Amygdala (tissue), 56 donors: ENCODE measurements at places on chromosomes 2 and 18.

DNA sequence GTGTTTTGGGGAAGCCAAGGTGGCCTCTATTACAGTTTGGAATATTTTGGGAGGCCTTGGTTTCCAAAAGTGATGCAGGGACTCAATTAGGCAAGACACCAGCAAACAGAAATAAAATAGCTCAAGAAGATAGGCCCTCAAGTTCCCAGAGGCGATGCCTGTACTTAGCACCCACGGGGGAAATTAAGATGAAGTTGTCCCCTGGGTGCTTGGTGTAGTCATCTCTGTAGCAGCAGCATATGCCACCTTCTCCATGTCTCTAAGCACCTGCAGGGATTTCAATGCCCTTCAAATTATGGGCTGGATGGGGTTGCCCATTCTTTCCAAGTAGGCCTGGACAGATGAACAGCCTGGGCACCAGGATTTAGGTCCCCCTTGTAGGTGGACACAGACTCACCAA is 185.0 kb downstream of the CTIF start:
- DNase-seq: no peak

DNA sequence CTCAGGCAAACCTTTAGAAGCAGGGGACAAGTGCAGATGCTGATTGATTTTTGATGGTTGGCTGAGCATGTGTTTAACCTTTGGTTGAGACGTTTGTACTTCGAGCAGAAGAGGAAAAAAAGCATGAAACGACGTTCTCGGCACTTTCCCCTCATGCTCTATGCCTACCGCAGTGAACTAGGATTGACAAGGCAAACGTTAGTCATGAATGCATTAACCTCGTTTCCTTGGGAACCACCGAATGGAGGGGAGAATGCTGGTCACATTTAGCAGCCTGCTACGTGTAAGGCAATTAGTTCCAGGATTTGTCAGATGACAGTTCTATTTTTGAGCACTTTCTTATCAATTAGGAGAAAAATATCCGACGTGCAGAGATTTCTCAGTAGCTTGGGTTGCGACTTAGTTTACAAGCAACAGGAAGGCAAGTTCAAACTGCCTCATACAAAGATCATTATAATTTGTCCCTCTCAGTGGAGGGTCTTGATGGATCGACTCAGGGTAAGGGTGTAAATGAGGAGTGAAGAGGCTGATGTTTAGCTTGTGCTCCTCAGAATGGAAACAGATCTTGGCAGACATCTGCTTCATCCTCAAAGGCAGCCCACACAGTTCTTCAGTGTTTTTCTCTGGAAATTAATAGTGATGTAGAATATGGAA is 47.4 kb upstream of the GPR45 start:
- peak; percentile 38 for DNase-seq

GRCh38 chr2:71685073-71685848 is 231.9 kb downstream of the DYSF start:
- no peak for DNase-seq

GRCh38 chr18:48569915-48570264 is 31.1 kb downstream of the CTIF start:
- DNase-seq: no peak

- no peak for DNase-seq
These were observed 52.4 kb downstream of the FAM168B start for GRCh38 chr2:131040661-131041401.

DNA sequence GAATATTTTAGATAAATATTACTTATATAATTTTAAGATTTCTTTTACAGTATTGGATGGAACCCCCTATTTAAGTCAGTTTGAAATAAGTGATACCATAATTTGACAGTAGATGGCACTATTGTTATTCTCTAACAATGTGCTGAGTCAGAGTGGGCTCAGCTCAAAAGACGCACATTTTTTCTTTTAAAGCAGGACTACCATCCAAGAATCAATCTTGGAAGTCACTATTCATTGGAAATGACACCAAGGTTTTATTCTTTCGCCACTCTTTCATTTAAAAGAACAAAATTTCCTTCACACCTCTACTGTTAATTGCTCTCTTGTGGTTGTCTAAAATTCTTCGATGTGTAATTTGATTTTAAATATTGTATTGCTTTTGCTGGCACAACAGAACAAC is 32.6 kb upstream of the SPAG16 start:
- no peak for DNase-seq

GRCh38 chr2:12932192-12932591 is 215.5 kb downstream of the TRIB2 start:
- DNase-seq: no peak

DNA sequence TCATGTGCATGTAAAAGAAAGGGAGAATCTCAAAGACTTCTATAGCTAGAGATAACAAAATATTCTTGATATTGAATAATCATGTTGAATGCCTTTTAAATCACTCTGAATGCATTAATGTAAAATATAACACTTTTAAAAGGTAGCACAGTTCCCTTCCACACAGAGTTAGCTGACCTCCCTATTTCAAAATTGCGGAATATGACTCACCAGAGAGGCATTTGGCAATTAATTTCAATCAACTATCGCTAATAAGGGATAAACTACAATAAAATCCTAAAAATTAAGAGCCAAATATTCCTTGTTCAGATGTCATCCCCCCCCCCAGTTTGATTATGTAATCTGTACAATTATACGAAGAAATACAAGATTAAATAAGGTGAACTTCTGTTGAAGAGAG is 29.3 kb downstream of the ZC3H15 start:
- DNase-seq: no peak

DNA sequence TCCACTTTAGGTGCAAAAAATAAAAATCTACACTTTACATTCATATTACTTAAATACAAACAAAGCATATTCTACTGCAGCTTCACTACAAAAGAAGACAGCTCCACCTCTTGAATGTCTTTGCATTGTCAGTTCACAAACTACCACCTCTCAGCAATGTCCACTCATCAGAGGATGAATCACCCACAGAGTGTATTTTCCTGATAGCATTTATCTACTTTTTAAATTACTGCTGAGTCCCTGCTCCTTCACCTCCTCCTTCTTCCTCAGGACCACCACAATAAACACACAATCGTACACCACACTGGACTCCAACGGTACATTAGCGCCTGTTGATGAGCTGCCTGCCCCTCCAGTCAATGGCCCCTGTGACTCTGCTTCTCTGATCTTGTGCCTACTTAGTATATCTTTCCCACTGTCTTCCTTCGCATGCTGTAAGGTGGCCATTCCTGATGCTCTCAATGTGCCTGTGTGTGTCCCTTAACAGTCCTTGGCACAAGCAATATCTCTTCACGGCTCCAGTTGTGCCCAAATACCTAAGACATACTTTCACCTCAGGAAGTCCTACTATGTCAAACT is 120.9 kb downstream of the DHRS9 start:
- DNase-seq: no peak

- DNase-seq: no peak
These were observed 631.8 kb upstream of the ID2 start for GRCh38 chr2:8049851-8050571.

DNA sequence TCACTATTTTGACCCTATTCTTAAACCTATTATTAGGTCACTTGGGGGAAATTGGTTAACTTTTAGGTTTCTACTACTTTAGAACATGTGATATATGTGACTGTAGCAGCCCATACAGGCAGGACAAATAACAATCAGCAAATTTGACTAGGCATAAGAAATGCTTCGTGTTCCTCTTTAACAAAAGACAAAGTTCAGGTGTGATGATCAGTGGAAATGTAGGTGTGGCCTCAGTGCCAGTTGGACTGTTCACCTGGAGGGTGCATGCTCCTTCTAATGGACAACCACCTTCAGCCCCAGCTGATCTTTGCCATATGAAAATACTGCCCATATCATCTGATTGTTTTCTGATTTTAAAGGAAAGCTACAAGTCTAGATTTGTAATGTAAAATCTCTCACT is 6.4 kb downstream of the PDK1 start:
- no peak for DNase-seq

DNA sequence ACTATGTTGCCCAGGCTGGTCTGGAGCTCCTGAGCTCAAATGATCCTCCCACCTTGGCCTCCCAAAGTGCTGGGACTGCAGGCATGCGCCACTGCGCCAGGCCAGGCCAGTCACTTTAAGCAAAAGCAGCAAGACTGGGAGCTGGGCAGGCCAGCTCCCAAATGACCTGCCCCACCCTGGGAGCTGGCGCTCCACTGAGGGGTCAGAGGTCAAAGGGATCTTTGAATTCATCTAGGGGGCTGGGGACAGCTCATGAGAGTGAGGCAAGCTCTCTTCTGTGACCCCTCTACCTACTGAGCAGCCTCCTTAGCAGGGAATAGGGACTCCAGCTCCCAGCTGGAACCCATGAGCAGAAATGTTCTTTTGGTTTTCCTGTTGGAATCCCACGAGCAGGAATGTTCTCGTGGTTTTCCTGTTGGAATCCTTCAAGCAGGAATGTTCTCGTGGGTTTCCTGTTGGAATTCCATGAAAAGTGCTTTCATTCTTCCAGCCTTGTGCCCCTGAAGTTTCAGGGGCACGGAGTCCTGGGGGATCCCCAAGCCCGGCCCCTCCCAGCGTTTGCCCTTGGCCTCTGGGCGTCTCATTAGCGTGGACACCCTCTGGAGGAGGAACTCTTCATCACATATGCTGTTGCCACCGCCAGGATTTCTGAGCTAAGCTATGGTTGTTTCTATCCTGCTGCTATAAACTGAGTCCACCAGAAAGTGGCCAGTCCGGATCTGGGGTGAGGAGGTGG is 162.0 kb upstream of the HAAO start:
- no peak for DNase-seq

DNA sequence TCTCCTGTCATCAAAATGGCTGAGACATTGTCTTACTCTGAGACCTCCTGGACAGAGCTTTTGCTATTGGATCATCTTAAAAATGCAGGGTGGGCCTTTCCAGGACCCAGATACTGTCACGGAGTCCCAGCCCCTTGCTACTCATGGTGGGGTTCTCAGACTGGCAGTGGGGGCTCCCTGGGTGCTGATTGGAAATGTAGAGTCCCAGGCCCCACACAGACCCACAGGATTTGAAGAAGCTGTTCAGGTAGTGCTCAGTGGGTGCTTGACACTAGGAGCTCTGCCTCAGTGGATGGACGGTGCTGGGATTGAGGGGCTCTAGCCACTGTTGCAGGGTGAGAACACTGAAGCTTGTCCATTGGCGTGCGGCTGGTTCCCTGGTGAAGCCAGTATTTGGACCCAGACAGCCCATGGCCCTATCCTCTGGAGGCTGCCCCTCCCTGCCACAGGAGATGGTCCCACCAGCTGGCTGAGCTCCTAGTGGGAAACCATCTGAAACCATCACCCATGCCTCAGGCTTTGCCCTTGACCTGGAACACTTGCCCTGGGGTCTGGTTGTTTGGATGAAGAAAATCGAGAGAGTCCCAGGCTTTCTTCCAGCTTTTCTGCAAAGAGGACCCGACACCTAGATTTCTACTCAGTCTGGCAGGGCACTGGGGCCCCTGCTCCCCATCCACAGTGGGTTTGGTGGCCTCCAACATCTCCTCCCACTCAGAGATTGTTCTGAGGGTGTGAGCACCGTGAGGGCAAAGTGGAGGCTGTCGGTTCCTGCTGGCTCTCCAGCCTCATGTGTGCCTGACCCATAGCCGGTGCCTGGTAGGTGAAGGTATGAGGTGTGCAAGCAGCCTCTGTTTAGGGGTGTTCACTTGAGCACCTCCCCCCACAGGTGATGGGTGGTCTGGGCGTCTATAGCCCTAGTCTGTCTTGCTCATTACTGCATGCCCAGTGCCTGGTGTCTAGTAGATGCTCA is 30.1 kb downstream of the MROH2A start:
- no peak for DNase-seq

DNA sequence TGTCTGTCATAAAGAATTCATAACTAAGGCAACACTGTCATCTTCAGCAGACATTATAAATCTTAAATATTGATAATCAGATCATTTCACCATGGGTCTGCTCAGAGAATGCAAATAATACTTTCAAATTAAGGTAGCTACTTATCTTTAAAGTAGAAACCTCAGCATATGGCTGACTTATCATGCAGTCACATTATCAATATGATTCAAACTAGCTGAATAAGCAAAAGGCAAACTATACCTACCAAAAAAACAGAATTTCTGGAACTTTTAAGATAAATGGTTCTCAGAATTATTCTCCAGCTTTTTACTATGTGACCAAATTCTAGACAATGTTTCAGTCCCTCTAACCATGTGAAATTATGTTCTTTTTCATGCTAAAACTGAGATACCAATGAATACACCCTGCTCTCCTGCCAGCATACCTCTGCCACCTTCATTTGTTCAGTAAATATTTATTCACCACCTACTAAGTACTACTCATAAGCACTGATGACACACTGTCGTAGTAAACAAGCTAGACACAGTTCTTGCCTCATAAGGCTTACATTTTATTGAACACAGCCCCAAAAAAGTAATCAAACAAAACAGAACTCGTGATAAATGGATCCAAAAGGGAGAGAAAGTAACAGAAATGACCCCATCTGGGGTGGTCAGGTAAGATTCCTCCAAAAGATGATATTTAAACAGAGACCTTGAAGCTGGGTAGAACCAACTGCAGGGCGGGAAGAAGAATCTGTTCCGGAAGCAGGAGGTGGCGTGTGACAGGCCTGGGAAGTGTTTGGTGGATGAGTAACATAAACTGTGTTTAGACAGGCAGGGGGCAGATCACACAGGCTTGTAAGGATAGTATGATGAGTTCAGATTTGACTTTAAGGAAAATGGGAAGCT is 17.7 kb downstream of the SPIRE1 start:
- no peak for DNase-seq

- no peak for DNase-seq
These were observed 238.0 kb downstream of the UBE2E3 start for GRCh38 chr2:181218401-181218821.

GRCh38 chr18:9763157-9763556 is 55.1 kb downstream of the RAB31 start:
- no peak for DNase-seq

- DNase-seq: no peak
These were observed 130.2 kb downstream of the RGPD3 start for GRCh38 chr2:106338043-106338442.

DNA sequence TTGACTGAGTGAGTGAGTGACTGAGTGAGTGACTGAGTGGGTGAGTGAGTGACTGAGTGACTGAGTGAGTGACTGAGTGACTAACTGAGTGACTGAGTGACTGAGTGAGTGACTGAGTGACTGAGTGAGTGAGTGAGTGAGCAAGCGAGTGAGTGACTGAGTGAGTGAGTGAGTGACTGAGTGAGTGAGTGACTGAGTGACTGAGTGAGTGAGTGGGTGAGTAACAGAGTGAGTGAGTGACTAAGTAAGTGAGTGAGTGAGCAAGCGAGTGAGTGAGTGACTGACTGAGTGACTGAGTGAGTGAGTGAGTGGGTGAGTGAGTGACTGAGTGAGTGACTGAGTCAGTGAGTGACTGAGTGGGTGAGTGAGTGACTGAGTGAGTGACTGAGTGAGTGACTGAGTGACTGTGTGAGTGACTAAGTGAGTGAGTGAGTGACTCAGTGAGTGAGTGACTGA is 11.9 kb downstream of the MAL start:
- DNase-seq: no peak

GRCh38 chr2:15449556-15450236 is 111.4 kb downstream of the NBAS start:
- DNase-seq: no peak

GRCh38 chr2:676647-677055 is 555 bp downstream of the TMEM18 start:
- DNase-seq: peak; percentile 99
